Prostate gland (tissue), 2 donors: ENCODE measurements at places on chromosomes 3 and 15. TPM values are rescaled to one million over a fixed set of nuclear protein-coding genes. Genes with fewer than 3 reads are reported as not detected.

The CNTN3 gene
- total RNA-seq, result 8.2 TPM

The EHHADH gene
- total RNA-seq, result 4.0 TPM

The CSPG4 gene
- 14.3 TPM for total RNA-seq

The PRR23C gene
- not detected for total RNA-seq

The ADAMTS9 gene
- total RNA-seq, result 31.0 TPM

The CLDN11 gene
- total RNA-seq, result 668 TPM

The CACNA1D gene
- 45.1 TPM for total RNA-seq

The BSN gene
- total RNA-seq, result 11.6 TPM
